Kasumi-1 (cell line): ENCODE measurements at places on chromosomes 16 and 17.

DNA sequence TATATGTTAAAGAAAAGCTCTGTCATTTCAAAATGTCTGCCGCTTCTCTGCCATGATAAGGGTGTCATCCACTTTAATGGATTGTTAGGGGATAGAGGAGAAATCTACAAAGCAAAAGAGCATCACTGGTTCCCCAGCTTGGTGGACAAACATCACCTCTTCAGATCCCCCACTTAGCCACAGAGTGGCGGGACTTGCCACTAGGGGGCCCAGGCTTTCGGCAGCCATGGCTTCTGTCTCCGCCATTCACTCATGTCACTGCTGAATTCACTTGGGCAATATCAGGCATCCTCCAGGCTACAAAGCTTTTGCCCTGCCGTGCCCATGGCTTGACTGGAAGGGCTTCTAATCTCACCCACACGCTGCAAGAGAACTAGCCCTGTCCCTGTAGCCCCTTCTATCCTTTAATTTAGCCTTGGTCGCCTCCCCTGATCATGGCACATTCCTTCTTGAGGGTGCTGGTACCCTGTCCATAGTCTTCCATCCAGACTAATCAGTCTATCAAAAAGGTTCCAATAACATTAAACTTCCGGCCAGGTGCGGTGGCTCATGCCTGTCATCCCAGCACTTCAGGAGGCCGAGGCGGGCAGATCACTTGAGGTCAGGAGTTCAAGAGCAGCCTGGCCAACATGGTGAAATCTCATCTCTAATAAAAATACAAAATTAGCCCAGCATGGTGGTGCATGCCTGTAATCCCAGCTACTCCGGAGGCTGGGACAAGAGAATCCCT lies 34.7 kb downstream of the SBK1 start:
- DNase-seq, result peak; percentile 46

GRCh38 chr16:67708368-67708771 lies 10.7 kb downstream of the GFOD2 start:
- DNase-seq, result no peak

DNA sequence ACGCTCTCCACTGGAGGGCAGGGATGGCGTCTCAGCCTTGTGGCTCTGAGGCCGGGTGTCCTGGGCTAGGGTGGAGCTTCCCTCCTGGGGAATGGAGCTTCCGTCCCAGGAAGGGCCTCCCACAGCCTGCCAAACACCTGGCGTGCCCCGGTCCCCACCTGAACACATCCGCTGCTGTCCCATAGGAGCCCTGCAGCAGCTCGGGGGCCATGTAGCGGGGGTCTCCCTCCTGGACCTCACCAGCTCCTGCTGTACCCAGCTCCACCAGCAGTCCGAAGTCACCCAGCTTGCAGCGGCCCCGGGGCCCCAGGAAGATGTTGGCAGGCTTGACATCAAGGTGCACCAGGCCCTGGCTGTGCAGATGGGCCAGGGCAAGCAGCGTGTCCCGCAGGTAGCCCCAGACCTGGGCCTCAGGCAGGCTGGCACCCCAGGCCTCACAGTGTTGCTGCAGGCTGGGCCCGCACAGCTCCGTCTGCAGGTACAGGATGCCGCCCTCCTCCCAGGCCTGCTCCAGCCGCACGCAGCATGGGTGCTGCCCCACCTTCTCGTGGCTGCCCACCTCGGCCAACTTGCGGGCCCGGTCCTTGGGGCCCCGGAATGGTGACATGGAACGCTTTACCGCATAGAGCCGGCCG lies 5.0 kb downstream of the PKMYT1 start:
- no peak for DNase-seq

DNA sequence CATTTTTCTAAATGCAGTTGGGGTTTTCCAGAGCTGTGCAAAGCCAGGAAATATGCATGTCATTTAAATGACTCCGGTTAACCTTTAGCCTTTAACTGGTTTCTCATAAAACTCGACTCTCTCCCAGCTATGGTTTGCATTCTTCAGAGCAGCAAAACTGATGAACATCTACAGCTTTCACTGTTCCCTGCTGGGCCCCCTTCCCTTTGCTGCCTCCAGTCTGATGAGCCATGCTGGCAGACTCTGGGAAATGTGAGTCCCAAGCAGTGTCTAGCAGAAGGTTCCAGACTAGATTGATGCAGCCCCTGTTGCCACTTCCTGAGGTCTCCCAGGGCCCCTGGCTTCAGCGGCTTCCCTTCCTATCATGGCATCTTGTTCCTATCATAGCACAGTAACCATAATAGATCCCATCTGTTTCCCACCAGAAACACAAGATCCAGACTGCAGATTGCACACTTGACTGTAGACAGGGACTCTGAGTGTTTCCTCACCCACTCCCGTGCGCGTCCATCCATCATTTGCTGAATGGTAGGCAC lies 135.4 kb downstream of the CLEC16A start:
- DNase-seq, result no peak

DNA sequence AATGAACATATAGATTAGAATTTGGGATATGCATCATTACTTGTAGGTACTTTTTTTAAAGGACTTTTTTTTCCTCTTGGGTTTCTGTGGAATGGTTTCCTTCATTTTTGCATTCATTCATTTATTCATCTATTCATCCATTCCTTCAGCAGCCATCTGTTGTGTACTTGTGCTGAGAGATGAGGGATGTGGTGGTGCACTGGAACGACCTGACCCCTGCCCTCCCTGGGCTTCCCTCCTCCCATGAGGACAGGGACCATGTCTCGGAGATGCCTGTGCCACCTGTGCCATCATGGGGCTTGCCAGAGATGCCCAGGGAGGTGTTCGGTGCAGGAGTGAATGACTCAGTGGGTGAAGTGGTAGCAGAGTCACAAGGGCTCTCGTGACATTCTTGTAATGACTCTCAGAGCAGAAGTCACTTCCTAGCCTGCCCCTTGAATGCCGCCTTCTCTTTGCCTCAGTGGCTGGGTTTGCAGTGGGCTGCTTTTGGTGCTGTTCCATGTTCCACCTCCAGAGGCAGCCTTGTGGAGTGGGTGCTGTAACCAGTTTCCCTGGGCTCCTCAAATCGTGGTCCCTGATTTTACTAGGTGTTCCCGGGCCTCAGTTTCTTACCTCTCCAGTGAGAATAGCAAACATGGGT lies 43.9 kb downstream of the CLEC16A start:
- peak; percentile 0 for DNase-seq
